ENCODE measurements at places on chromosomes 3 and 15. TPM values are rescaled to one million over a fixed set of nuclear protein-coding genes. Genes with fewer than 3 reads are reported as not detected.

Gene GOLGA6L4
- 0.37 TPM for total RNA-seq

Gene SPESP1
- 3.2 TPM for total RNA-seq

Gene CTXND1
- total RNA-seq, result not detected

Gene CACNA2D2
- total RNA-seq, result 0.09 TPM

Gene MORC1
- not detected for total RNA-seq

Gene SUCNR1
- total RNA-seq, result 0.37 TPM

Gene CCDC191
- total RNA-seq, result 1.8 TPM

Gene GOLGA8J
- total RNA-seq, result not detected

Measured in smooth muscle cell of bladder (primary cell).